ENCODE measurements at places on chromosomes 13 and 19.

DNA sequence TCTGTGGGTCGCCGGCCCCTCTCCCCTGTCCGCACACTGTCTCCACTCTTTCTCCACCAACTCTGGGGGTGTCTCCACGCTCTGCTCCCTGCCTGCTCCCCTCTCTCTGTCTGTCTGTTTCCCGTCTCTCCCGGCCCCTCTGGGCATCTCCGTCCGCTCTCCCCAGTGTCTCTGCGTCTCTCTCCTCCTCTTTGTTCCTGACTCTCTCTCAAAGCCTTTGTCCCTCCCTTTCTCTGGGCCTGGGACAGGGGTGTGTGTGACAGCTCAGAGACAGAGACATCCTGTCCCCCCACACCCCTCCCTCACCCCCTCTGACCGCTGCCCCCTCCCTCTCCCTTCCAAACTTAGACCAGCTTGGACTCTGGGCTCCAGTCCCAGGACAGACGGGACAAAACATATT is 668 bp upstream of the SBK3 start:
- no peaks in the 10 kb centered on the region for H3K36me3 ChIP-seq
- no peaks in the 10 kb centered on the region for H3K27me3 ChIP-seq
- H3K4me1 ChIP-seq = no peaks in the 10 kb centered on the region

GRCh38 chr19:14300303-14300702 is 80.9 kb upstream of the ADGRE5 start:
- H3K36me3 ChIP-seq = no peaks in the 10 kb centered on the region
- no peaks in the 10 kb centered on the region for H3K4me1 ChIP-seq
- H3K4me3 ChIP-seq = no peak overlapping the region
- H3K27ac ChIP-seq = no peak overlapping the region

- H3K4me1 ChIP-seq = peaks cover 28% of the 10 kb centered on the region
- H3K27me3 ChIP-seq = no peaks in the 10 kb centered on the region
- no peak for DNase-seq
- no peaks in the 10 kb centered on the region for H3K36me3 ChIP-seq
- peak overlapping the region; percentile 39 for H3K4me3 ChIP-seq
Measured at GRCh38 chr13:80133631-80134261, 207.2 kb downstream of the SPRY2 start.

- no peak overlapping the region for H3K4me3 ChIP-seq
- H3K4me1 ChIP-seq = no peaks in the 10 kb centered on the region
- no peak for DNase-seq
- H3K36me3 ChIP-seq = no peaks in the 10 kb centered on the region
- no peaks in the 10 kb centered on the region for H3K27me3 ChIP-seq
- no peak overlapping the region for H3K27ac ChIP-seq
Measured at GRCh38 chr13:97423300-97424045, 10.5 kb upstream of the RAP2A start.

DNA sequence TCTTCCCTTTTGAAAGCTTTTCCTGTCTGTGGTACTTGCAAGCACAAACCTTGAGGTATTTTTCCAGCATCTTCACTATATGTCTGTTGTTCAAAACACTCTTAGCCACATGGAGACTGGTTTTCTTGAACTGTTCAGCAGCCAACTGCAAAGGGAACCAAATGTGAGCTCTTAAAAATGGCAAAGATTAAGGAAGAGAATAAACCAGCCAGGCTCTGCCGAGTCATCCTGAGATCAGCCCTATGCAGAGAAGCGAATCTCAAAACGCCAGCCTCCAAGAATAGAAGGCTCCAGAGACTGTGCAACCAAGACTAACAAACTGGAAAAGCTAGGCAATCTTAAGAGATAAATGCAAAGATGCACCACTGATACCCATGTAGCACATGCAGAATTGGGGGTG is 20.7 kb downstream of the AKAP8 start:
- no peaks in the 10 kb centered on the region for H3K4me1 ChIP-seq
- H3K27me3 ChIP-seq = no peaks in the 10 kb centered on the region
- DNase-seq = no peak
- peaks cover 76% of the 10 kb centered on the region for H3K36me3 ChIP-seq
- H3K27ac ChIP-seq = no peak overlapping the region

DNA sequence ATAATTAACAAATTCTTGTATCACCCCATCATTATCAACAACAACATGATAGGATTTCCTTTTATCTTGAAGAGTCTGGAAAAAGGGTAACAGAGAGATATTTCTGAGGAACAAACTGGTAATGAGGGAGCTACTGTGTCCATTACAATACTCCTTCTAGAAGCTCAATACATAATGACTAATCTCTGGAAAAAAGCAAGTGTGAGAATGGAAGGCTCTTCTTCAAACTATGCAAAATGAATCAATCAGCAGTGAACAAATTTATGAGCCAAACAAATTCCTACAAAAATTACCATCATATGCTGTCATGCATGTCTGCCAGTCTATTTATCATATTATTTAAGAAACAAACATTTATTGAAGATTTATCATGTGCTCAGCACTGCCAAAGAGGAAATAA is 30.0 kb upstream of the USPL1 start:
- H3K27me3 ChIP-seq = no peaks in the 10 kb centered on the region
- H3K4me3 ChIP-seq = no peak overlapping the region
- H3K27ac ChIP-seq = no peak overlapping the region
- no peaks in the 10 kb centered on the region for H3K4me1 ChIP-seq
- H3K36me3 ChIP-seq = no peaks in the 10 kb centered on the region

- H3K4me1 ChIP-seq = no peaks in the 10 kb centered on the region
- no peaks in the 10 kb centered on the region for H3K36me3 ChIP-seq
- no peak overlapping the region for H3K27ac ChIP-seq
Measured at GRCh38 chr13:59337070-59337469, 826.7 kb downstream of the DIAPH3 start.

GRCh38 chr19:24073807-24074206 is 13.2 kb upstream of the ZNF254 start:
- no peaks in the 10 kb centered on the region for H3K4me1 ChIP-seq
- H3K36me3 ChIP-seq = no peaks in the 10 kb centered on the region
- no peak overlapping the region for H3K27ac ChIP-seq

- no peak for DNase-seq
- H3K4me3 ChIP-seq = no peak overlapping the region
Measured at GRCh38 chr19:19943848-19944582, 43.3 kb downstream of the ZNF93 start.

- DNase-seq = no peak
- H3K27me3 ChIP-seq = peaks cover under 1% of the 10 kb centered on the region
- H3K4me1 ChIP-seq = no peaks in the 10 kb centered on the region
Measured at GRCh38 chr13:27928353-27928804, 8.6 kb downstream of the PDX1 start.

- no peaks in the 10 kb centered on the region for H3K36me3 ChIP-seq
- no peak overlapping the region for H3K27ac ChIP-seq
- no peak for DNase-seq
- no peaks in the 10 kb centered on the region for H3K4me1 ChIP-seq
- no peaks in the 10 kb centered on the region for H3K27me3 ChIP-seq
- H3K4me3 ChIP-seq = no peak overlapping the region
Measured at GRCh38 chr13:112852808-112853207, 116.2 kb upstream of the MCF2L start.

- no peaks in the 10 kb centered on the region for H3K36me3 ChIP-seq
- H3K27ac ChIP-seq = peak overlapping the region; percentile 36
- H3K4me1 ChIP-seq = no peaks in the 10 kb centered on the region
- no peaks in the 10 kb centered on the region for H3K27me3 ChIP-seq
Measured at GRCh38 chr19:56132316-56132822, 8.7 kb upstream of the ZNF444 start.

GRCh38 chr19:27774827-27775226 is 1438.1 kb downstream of the UQCRFS1 start:
- H3K36me3 ChIP-seq = no peaks in the 10 kb centered on the region
- H3K27me3 ChIP-seq = no peaks in the 10 kb centered on the region
- H3K4me3 ChIP-seq = no peak overlapping the region
- H3K4me1 ChIP-seq = no peaks in the 10 kb centered on the region

GRCh38 chr13:29496241-29496712 is 99.2 kb downstream of the SLC7A1 start:
- H3K4me3 ChIP-seq = no peak overlapping the region
- no peak for DNase-seq
- H3K27me3 ChIP-seq = no peaks in the 10 kb centered on the region
- H3K4me1 ChIP-seq = peaks cover 10% of the 10 kb centered on the region

GRCh38 chr13:105725887-105726286 is 809.6 kb downstream of the EFNB2 start:
- H3K4me1 ChIP-seq = no peaks in the 10 kb centered on the region
- H3K27me3 ChIP-seq = no peaks in the 10 kb centered on the region
- H3K36me3 ChIP-seq = no peaks in the 10 kb centered on the region
- no peak overlapping the region for H3K4me3 ChIP-seq
- H3K27ac ChIP-seq = no peak overlapping the region

GRCh38 chr13:42895776-42896175 is 96.3 kb downstream of the EPSTI1 start:
- H3K36me3 ChIP-seq = no peaks in the 10 kb centered on the region
- H3K4me1 ChIP-seq = no peaks in the 10 kb centered on the region
- no peak overlapping the region for H3K4me3 ChIP-seq
- no peak for DNase-seq
- no peaks in the 10 kb centered on the region for H3K27me3 ChIP-seq
- H3K27ac ChIP-seq = no peak overlapping the region

- no peaks in the 10 kb centered on the region for H3K36me3 ChIP-seq
- peak; percentile 34 for DNase-seq
- no peak overlapping the region for H3K4me3 ChIP-seq
- H3K27me3 ChIP-seq = no peaks in the 10 kb centered on the region
- no peak overlapping the region for H3K27ac ChIP-seq
- H3K4me1 ChIP-seq = peaks cover 15% of the 10 kb centered on the region
Measured at GRCh38 chr13:111239764-111240670, 80.4 kb upstream of the TEX29 start.

DNA sequence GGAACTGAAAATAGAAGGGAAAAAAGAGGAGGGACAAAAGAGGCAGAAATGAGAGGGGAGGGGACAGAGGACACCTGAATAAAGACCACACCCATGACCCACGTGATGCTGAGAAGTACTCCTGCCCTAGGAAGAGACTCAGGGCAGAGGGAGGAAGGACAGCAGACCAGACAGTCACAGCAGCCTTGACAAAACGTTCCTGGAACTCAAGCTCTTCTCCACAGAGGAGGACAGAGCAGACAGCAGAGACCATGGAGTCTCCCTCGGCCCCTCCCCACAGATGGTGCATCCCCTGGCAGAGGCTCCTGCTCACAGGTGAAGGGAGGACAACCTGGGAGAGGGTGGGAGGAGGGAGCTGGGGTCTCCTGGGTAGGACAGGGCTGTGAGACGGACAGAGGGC is at the start of gene CEACAM5:
CEACAM5 (plus strand) TSS at position 146 of the 400 bp plus-strand sequence; CDS start at position 252, 106 bp downstream.
- no peak within 1 kb of the TSS for H3K27ac ChIP-seq
- H3K4me1 ChIP-seq = no peaks in the 10 kb centered on the region
- H3K27me3 ChIP-seq = no peaks in the 10 kb centered on the region
- no peak for DNase-seq
- no peaks in the 10 kb centered on the region for H3K36me3 ChIP-seq

DNA sequence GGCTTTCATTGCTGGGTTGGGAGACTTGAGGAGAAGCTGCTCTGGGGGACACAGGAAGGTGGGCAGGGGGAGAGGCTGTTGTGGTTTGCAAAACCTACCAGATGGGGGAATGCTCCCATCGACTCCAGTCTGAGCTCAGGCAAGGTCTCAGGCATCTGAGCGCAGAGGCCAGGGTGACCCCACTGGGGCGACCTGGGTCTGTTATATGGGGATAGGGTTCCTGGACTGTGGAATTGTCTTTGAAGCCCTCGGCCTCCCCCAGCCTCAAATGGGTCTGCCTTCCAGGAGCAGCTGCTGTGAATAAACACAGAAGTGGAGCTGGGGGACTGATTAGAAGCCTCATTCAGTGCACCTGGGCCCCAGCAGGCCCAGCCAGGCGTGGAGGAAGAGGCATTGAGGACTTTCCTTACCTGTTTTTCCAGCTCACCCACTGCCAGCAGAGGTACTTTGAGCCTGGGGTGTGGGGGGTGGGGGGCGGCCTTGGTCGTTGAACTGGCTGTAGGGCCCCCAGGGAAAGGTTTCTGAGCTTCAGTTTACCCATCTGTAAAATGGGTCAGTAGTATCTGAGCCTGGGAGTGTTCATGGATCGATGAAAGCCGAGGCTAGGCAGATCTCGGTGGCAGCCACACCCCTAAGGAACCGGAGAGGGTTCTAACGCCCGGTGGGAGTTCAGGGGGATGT is 1.4 kb downstream of the CERS4 start:
- H3K27ac ChIP-seq = peak overlapping the region; percentile 91
- H3K4me1 ChIP-seq = peaks cover 41% of the 10 kb centered on the region
- DNase-seq = no peak
- H3K4me3 ChIP-seq = peak overlapping the region; percentile 85
- H3K27me3 ChIP-seq = no peaks in the 10 kb centered on the region

- H3K27me3 ChIP-seq = no peaks in the 10 kb centered on the region
- no peak for DNase-seq
- H3K4me3 ChIP-seq = no peak overlapping the region
- H3K27ac ChIP-seq = no peak overlapping the region
- no peaks in the 10 kb centered on the region for H3K36me3 ChIP-seq
Measured at GRCh38 chr19:35373492-35373891, 2.6 kb downstream of the GPR42 start.

DNA sequence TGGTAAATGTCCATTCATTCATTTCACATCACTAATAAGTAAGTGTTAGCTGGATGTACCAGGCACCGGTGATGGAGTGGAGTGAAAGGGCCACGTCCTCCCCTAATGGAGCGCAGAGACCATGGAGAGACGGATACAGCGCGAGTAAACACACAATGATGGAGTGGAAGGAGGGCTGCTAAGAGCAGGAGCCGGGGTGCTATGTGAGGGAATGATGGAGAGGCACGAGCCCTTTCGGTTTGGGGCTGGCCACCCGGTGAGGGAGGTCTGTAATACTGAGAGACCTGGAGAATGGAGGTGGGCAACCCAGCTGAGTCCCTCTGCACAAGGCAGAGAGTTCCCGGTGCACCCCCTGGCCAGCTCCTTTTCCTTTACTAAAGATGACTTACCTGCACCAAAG is 53.7 kb downstream of the PEPD start:
- H3K27me3 ChIP-seq = no peaks in the 10 kb centered on the region
- H3K36me3 ChIP-seq = peaks cover 4% of the 10 kb centered on the region
- no peaks in the 10 kb centered on the region for H3K4me1 ChIP-seq
- no peak for DNase-seq
- no peak overlapping the region for H3K4me3 ChIP-seq
- no peak overlapping the region for H3K27ac ChIP-seq

GRCh38 chr13:44389876-44390275 is 16.3 kb downstream of the SERP2 start:
- H3K27me3 ChIP-seq = no peaks in the 10 kb centered on the region
- no peak for DNase-seq
- H3K27ac ChIP-seq = no peak overlapping the region

DNA sequence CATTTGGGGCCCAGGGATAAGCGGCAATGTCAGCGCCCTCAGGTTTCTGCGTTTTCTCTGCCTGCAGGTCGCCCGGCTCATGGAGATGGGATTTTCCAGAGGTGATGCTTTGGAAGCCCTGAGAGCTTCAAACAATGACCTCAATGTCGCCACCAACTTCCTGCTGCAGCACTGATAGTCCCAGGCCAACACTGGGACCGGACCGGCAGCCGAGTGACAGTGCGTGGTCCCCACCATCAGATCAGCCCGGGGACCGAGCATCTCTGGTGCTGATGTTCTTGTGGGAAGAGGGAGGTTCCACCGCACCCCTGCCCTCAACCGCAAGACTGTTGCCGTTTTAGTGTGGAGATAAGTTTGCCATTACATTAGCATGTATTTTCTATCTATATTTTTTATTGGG is 78.0 kb upstream of the GPR183 start:
- peaks cover 7% of the 10 kb centered on the region for H3K4me1 ChIP-seq
- DNase-seq = peak; percentile 40
- no peak overlapping the region for H3K4me3 ChIP-seq
- peaks cover 12% of the 10 kb centered on the region for H3K36me3 ChIP-seq
- H3K27ac ChIP-seq = no peak overlapping the region
- H3K27me3 ChIP-seq = no peaks in the 10 kb centered on the region
